ENCODE measurements at places on chromosomes 7 and 10.

DNA sequence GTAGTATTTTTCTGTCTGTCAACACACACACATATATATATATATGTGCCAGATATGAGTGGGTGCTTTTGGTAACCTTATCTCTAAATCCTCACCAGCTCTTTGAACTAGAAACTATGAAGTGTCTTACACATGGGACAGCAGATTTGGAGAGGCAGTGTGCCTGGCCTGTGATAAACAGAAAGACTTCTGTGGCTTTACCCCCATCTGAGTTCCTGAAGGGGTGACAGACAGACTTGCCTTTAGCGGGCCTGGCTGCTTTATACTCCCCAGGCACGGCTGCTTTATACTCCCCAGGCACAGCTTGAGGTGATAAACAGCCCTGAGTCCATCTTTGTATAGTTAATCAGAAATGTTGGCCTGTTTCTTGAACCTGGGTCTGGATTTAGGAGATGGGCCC, 5.6 kb downstream of the BAG3 start:
- no peak for DNase-seq

GRCh38 chr10:86968271-86968993, at the start of gene ADIRF:
Gene ADIRF (plus strand): TSS chr10:86968482. CDS start chr10:86968545, 63 bp downstream.
- DNase-seq: peak; percentile 17

DNA sequence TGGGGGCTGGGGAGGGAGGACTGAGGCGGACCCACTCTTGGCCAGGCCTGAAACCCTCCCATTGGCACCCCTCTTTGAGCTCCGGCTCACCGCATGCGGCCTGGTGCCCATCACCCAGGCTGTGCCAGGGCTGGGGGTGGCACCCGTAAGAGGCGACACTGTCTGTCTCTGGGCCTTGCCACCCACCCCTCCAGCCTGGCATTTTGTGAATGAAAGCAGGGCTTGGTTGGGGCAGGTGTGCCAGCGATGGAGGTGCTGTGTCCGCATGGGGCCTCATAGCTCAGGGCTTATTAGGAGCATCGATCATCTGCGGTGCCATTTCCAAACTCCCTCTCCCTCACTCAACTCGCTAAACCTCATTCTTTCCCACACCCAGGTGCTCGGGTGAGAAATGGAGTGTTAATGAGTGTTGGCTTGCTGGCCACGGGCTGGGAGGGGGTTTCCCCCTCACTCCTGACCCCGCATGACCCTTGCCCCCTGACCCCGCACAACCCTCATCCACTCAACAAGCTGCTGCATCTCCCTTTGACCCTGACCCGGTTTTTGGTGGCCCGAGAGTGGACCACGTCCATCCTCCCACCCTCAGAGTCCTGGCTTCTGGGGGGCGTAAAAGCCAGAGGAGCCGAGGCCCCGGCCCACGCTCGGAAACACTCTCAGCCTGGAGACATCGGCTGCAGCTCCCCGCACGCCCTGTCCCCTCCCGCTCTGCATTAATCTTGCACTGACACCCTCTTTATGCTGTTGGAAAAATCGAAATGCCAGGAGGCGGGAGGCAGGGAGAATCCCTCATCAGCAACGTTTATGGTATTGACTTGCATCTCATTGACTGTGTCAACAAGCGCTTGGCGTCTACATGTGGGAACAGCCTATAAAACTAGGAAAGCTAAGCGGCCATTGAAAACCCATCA, 161.2 kb downstream of the DNAJB6 start:
- DNase-seq: no peak

DNA sequence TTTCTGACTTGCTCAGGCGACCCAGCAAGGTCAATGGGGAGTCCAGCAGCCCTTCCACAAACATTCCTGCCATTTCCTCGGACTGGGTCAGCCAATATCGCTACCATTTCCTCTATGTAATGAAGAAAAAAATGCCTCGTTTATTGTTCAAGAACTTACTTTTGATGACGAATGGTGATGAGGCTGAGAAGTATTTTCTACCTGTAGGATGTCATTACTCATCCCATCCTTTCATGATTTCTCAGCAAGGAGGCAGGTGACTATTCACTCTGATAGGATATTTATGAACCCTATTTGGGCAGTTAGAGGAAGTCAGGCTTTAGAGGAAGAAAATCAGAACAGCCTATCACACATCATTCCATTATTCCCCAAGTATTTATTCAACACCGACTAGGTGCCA, 178.6 kb downstream of the FANK1 start:
- no peak for DNase-seq

GRCh38 chr7:47307311-47307710, 274.6 kb downstream of the TNS3 start:
- no peak for DNase-seq

- no peak for DNase-seq
Measured at GRCh38 chr7:108200326-108200725, 70.2 kb upstream of the LAMB4 start.

DNA sequence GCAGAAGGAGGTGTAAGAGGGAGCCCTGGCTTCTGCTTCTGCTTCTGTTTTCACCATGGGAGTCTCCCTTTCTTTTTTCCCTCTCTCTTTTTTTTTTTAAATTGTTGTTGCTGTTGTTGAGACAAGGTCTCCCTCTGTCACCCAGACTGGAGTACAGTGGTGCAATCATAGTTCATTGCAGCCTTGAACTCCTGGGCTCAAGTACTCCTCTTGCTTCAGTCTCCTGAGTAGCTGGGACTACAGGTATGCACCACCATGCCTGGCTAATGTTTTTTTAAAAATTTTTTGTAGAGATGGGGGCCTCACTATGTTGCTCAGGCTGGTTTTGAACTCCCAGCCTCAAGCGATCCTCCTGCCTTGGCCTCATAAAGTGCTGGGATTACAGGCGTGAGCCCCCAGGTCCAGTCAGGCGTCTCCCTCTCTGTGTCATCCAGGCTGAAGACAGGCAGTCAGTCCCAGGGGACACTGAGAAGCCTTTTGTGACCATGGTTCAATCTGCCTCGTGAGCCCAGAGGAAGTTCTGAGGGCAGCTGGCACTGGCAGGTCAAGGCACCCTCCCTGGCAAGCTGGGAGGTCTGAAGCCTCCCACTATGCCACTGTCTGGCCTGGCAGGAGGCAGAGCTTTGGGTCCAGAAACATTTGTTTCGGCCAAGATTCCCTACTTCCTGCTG, 33.6 kb upstream of the NPFFR1 start:
- no peak for DNase-seq

DNA sequence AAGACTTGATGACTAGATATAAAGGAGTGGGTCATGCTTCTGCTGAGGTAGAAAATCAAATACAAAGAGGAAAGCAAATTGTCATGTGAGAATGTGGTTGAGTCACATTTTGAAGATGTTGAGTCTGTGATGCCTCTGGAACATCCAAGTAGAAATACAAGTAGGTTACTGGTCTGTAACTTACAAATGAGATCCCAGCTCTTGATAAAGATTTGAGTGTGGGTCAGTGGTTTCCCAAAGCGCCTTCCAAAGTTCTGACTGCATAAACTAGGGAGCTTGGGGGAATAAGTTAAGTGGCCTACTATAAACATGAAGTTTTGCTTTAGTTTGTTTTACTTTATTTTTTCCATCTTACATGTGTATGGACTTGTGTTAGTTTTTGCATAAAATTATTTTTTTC, 144.3 kb upstream of the ETV1 start:
- no peak for DNase-seq

DNA sequence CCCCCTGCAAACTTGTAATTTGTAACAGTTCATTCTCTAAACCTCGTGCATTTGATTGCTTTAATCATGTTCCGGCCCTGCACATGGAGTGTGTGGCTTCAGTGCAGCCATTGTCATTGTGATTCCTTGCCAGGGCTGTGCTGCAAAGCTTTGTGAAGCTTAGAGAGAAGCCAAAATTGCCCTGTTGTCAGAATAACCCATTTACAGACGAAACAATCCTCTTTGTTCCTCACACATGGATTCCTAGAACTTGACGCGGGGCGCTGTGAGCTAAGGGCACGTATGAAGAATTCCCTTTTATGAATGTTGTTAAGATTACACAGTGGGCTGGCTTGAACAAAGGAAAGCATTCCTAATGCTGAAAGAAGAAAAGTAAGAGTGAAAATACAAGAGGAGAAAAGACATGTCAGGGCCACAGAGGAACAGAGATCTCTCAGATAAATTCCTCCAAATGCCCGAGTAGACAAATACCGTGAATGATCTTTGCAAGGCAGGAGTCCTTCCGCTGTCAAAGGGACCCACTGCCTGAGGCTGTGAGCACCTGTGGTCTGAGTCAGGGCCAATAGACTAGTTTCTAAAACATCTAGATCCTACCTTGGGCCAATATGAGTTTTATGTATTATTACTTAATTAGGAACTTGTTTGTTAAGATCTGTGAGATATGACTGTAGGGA, 205.4 kb upstream of the C7orf33 start:
- DNase-seq: no peak

GRCh38 chr7:105010504-105011130, 3.4 kb upstream of the KMT2E start:
- no peak for DNase-seq

DNA sequence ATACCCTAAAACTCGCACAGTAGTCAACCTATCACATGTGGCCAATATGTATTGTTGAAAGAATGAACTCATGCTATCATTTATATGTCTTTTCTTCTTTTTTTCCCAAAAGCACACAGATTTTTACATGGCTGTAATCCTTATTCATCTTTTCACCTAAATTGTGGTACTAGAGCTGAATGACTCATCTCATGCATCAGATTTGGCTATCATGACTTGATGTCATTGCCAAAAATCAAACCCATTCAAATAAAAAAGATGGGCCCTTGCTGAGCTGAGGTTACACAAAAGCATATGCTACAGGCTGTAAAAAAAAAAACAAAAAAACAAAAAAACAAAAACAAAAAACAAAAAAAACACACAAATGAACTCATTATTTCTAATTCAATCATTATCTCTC, 3.3 kb upstream of the LMOD2 start:
- no peak for DNase-seq

- DNase-seq: no peak
Measured at GRCh38 chr10:93838278-93838677, 55.5 kb upstream of the SLC35G1 start.

DNA sequence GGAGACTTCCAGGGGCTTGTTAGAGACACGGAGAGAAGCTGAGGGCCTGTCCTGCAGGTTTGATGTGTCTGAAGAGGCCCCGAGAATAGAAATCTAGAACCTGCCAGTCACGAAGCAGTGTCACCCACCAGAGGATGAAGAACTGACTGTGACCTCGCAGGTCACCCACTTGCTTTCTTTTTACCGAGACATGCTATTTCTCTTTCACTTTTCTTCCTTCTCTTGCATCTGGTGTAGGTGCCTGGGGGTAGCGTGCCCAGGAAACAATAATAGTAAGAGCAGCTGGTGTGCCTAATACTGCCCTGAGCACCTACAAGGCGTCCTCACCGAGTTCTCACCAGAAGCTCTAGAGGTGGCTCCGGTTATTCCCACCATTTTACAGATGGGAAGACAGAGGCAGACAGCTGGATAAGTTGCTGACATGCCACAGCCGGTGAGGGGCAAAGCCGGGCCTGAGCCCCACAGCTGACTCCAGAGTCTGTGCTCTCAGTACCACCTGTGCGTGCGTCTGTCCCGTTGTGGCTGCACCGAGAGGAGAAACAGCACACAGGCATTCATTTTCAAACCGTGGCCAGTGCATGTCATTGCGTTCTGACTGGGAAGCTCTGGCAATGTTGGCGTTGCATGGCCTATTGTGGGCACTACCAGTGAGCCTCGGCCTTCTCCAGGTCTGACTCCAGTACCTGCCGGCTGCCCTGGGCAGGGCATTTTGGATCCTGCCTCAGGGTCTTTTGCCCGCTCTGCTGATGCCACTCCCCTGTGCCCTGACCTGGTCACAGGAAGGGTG, 7.8 kb downstream of the CHST3 start:
- DNase-seq: no peak

DNA sequence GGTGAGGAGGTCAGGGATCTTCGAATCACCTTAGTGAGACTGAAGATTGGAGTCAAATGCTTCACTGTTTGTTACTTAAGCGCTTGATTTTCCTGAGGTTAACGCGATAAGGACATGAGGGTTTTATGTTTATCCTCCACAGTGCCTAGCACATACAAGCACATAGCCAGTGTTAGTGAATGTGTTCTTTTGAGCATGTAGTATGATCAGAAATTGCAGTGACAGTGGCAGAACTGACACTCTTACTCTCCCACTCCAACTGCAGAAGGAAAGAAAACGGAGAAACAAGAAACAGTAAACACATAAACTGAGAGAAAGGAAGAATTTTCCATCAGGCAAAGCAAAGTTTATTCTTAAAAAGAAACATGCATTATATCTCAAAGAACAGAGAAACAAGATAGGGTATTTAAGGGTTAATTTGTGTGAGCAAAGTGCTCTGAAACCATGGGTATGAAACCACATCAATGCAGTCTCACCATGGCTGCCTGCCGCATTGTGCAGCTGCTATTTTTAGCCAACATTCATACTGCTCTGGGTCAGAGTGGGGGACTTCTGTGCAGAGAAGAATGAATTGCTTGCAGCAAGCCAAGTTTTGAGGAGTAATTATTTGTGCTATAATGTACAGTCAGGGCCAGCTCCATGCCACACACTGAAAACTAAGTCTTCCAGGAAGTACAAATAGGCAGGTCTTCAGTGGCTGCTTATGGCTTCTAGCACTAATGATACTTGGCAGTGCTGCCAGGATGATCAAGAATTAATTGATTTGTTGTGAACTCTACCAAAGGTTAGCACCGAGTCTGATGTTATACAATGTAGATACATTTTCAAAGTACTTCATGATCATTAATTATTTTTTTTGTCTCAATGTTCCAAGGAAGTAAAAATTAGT, 152.0 kb downstream of the MACC1 start:
- no peak for DNase-seq

DNA sequence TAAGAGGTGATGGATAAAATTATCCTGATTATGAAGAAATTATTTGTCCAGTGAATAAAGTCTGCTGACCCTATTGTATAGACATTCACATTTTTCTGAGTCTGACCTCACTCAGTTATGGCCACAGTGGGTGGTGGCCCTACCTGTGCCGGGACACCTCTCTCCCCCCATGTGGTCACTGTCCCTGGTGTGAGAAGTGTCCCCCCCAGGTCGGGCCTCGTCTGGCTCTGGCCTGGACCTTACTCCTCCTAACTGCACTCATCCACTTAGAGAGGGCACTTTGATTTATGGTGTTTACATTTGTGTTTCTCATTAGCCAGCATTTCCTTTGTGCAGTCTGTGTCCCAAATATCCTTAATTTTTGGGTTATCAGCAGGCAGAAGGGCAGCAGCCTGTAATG, 59.6 kb upstream of the ZNF32 start:
- no peak for DNase-seq

DNA sequence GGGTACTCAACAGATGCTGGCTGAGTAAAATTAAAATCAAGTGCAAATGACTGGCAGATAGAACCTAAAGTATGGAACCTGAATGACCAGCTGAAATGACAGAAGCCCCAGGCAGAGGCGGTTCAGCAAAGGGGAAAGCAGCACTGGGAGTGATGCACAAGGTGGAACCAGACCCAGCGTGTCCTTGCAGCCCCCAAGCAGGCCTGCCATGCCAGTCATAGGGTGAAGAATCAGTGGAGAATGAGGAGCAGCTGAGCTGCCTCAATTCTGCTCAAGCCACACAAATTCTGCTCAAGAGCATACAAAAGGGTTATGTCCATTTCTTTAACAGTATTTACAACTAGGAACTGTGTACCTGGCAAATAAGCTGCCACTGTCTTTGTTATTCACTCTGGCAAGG, 8.7 kb downstream of the ACTR1A start:
- DNase-seq: no peak

Data from activated naive CD4-positive, alpha-beta T cell (primary cell).